ENCODE measurements at places on chromosomes 3 and 15.

DNA sequence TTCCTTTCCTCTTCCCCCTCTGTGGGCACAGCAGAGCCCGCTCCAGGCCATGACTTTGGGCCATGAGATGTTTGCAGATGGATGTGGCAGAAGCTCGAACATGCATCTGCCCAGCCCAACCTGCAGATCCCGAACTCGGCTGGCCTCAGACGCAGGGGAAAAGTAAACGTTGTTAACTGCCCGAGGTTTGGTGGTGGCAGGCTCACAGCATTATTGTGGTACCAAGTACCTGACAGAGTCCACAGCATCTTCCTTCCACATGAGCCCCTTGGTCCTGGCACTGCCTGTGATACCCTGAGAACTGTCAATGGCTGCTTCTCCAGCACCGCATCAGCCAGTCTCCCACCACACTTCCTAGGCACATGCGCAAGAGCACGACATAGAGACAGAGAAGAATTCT lies 424.3 kb downstream of the OCA2 start:
- no peaks in the 10 kb centered on the region for H3K36me3 ChIP-seq
- no peak overlapping the region for H3K4me3 ChIP-seq
- no peak overlapping the region for H3K27ac ChIP-seq
- DNase-seq = no peak
- H3K27me3 ChIP-seq = no peaks in the 10 kb centered on the region

DNA sequence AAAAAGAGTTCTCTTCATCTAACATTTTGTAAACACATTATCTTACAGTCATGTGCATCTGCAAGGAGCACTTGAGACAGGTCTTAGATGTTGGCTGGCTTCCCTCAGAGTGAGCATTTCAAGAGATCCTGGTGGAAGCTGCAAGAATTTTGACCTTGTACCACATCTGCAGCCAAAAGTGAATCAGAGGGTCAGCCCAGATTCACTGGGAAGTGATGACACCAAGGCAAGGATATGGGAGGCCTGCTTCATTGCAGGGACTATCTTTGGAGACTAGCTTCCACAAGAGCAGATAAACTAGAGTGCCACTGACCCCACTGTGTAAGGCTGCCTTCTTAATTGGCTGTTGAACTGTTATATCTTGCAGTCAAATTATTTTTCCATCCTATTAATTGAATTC lies 21.3 kb upstream of the GADL1 start:
- peaks cover 2% of the 10 kb centered on the region for H3K4me1 ChIP-seq
- no peak overlapping the region for H3K27ac ChIP-seq
- H3K4me3 ChIP-seq = no peak overlapping the region
- H3K36me3 ChIP-seq = no peaks in the 10 kb centered on the region
- H3K27me3 ChIP-seq = no peaks in the 10 kb centered on the region
- DNase-seq = no peak

DNA sequence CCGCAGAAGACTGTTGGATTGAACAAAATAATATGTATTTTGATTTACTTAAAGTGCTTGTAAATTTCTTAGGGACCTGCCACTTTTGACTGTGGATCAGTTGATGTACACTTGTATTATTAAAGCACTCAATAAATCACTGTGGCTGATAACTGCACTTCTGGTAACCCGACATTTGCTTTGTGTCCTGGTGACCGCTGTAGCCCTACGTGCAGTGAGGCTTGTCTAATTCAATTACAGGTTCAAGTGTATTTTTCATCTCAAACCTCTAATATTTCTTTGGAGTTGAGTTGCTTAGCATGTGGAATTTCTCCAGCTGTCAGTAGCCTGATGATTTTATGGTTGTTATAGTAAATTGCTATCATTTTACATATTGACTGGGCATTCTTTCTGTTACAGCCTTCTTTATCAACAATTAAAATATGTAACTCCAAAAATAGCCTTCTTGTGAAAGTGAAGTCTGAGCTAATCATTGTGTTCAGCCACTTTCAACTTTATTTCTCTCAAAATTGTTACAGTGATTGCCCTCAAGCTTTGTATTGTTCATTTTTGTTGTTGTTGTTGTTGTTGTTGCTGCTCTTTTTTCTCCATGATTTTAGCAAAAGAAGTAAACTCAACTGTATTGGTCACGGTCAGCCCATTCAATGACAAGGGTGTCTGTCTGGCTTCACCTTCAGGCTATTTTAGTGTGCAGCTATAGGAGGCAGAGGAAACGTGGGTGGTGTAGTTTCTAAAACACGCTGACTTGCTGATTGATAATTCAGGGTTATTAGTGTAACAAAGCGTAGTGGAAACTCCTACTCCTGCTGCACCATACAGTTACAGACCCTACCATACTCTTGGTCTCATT lies 215.1 kb upstream of the UBE2E1 start:
- no peaks in the 10 kb centered on the region for H3K4me1 ChIP-seq
- H3K4me3 ChIP-seq = no peak overlapping the region
- H3K27ac ChIP-seq = no peak overlapping the region
- H3K36me3 ChIP-seq = no peaks in the 10 kb centered on the region

- H3K27me3 ChIP-seq = peaks cover 37% of the 10 kb centered on the region
- peaks cover 5% of the 10 kb centered on the region for H3K4me1 ChIP-seq
- H3K27ac ChIP-seq = no peak overlapping the region
- no peak for DNase-seq
These were observed 79.7 kb upstream of the RASGRF1 start for GRCh38 chr15:79170256-79170664.

DNA sequence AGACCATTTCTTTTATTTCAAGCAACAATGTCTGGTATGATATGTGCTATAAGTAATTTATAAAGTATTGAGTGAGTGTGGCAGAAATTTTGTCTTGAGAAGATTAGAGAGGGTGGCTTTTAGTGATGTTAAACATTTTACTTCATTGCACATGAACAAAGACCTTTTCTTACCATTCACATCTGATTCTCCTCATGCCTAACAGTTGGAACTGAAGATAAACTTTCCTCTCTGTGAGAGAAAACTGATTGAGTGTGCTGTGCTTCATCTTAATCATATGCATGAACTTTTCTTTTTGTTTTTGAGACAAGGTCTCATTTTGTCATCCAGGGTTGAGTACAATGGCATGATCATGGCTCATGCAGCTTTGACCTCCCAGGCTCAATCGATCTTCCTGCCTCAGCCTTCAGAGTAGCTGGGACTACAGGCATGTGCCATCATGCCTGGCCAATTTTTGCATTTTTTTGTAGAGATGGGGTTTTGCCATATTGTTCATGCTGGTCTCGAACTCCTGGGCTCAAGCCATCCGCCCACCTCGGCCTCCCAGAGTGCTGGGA lies 377.7 kb upstream of the GOLIM4 start:
- no peaks in the 10 kb centered on the region for H3K27me3 ChIP-seq
- no peaks in the 10 kb centered on the region for H3K4me1 ChIP-seq
- no peaks in the 10 kb centered on the region for H3K36me3 ChIP-seq
- no peak for DNase-seq

GRCh38 chr3:180306691-180307090 lies 270.0 kb upstream of the PEX5L start:
- H3K4me1 ChIP-seq = no peaks in the 10 kb centered on the region
- DNase-seq = no peak
- H3K4me3 ChIP-seq = no peak overlapping the region
- no peak overlapping the region for H3K27ac ChIP-seq
- no peaks in the 10 kb centered on the region for H3K27me3 ChIP-seq

DNA sequence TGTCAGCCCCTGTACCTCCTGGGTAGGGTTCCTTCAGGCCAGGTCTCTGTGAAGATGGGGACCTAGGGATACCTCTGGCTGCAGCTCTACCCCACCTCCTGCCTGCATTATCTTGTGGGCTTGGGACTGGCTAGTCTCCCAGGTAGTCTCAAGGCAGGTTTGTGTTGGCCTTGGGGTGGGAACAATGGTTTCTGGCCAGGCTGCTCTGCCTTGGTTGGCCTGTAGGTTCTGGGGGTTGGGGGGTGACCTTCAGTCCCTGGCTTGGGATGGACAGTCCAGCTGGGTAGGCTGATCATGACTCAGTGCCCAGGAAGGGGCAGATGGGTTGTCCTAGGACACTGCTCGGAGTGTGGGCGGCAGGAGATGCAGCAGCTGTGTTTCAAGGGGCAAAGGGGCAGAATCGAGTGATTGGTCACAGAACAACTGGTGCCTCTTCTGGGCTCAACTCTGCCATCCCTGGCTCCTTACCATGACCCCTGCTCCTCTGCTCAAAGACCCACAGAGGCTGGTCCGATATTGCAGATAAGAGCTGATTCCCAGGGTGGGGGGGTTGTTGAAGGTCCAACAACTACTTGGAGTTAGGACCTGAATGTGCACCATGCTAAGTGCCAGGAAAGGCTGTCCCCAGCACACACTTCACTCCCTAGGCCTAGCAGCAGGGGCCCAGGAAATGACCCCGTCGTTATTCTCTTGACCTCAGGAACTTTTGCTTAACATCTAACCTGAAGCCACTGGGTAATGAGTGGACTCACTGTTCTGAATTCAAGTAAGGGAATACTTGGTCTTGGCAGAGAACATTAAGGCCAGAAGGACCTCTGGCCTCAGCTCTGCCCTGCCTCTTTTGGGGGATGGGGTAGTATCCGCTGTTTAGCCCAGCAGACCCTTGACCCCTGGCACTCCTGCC lies 18.1 kb upstream of the BSN start:
- peaks cover 19% of the 10 kb centered on the region for H3K36me3 ChIP-seq
- H3K27me3 ChIP-seq = no peaks in the 10 kb centered on the region
- no peak overlapping the region for H3K4me3 ChIP-seq
- H3K27ac ChIP-seq = no peak overlapping the region
- peaks cover 16% of the 10 kb centered on the region for H3K4me1 ChIP-seq
- no peak for DNase-seq

DNA sequence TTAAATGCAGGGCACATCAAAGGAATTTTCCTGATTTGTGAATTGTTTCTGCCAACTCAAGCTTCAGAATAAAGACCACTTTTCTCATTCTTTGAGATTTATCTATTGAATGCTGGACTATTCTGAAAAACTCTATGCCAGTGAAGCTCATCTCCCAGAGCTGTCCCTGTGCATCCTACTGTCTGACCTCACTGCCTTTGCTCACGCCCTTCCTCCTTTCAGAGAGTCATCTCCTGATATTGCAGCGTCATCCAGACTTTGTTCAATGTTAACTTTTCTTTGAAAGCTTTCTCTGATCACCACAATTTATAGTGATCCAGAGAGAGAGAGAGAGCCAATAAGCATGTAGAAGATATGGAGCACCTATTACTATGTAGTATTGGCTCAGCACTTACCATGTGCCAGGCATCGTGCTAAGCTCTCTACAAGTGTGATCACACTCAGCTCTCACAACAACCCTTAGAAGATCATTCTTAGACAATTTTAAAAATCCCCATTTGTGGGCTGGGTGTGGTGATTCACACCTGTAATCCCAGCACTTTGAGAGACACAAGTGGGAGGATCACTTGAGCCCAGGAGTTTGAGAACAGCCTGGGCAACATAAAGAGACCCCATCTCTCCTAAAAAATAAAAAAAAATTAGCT lies 30.2 kb upstream of the TLE3 start:
- no peaks in the 10 kb centered on the region for H3K4me1 ChIP-seq
- DNase-seq = no peak
- no peak overlapping the region for H3K4me3 ChIP-seq

GRCh38 chr3:42544492-42545283 lies 37.1 kb downstream of the SEC22C start:
- no peak overlapping the region for H3K4me3 ChIP-seq
- peak overlapping the region; percentile 83 for H3K27ac ChIP-seq
- H3K4me1 ChIP-seq = peaks cover 66% of the 10 kb centered on the region
- peaks cover 17% of the 10 kb centered on the region for H3K36me3 ChIP-seq
- DNase-seq = peak; percentile 76

DNA sequence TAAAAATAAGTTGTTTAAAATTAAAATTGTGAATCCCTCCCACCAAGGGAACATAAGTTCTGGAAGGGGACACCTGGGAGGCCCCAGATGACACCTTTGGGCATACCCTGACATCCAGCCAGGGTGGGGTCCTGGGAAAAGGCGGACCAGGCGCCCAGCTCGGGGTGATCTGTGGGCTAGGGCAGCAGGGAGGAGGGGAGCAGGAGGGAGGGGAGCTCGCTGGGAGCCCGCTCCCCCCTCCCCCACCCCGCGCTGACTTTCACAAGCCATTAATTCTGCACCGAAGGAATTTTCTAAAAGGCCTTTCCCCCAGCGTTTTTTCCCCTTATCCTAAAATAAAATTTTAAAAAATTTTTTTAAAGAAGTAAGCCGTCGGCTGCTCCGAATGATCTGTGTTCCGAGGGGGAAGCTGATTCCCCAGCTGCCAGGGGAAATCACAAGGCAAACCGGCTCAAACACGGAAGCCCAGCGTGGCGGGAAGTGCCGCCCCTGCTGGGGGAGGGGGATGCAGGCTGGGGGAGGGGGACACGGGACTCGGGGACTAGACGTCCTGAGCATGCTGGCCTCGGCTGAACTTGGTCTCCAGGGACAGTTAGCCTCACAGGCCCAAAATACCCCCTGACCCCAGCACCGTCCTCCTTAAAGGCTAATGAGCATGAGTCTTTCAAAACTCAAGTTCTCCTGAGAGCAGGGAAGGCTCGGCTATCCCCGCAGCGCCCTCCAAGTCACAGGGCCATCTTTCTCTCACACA lies 13.9 kb downstream of the PLXND1 start:
- peak overlapping the region; percentile 88 for H3K27ac ChIP-seq
- DNase-seq = peak; percentile 95
- H3K27me3 ChIP-seq = no peaks in the 10 kb centered on the region
- H3K36me3 ChIP-seq = peaks cover 10% of the 10 kb centered on the region
- H3K4me3 ChIP-seq = peak overlapping the region; percentile 22

- no peak overlapping the region for H3K4me3 ChIP-seq
- H3K4me1 ChIP-seq = no peaks in the 10 kb centered on the region
These were observed 26.0 kb upstream of the TRIM71 start for GRCh38 chr3:32791833-32792232.

- no peaks in the 10 kb centered on the region for H3K27me3 ChIP-seq
- H3K4me1 ChIP-seq = peaks cover 35% of the 10 kb centered on the region
- no peak for DNase-seq
- peak overlapping the region; percentile 58 for H3K27ac ChIP-seq
- no peak overlapping the region for H3K4me3 ChIP-seq
- H3K36me3 ChIP-seq = no peaks in the 10 kb centered on the region
These were observed 264.2 kb upstream of the ROPN1 start for GRCh38 chr3:124256156-124256555.

GRCh38 chr15:38743147-38743546 lies 178.5 kb upstream of the RASGRP1 start:
- no peak overlapping the region for H3K4me3 ChIP-seq
- H3K4me1 ChIP-seq = no peaks in the 10 kb centered on the region
- H3K27me3 ChIP-seq = no peaks in the 10 kb centered on the region

- H3K4me1 ChIP-seq = peaks cover 36% of the 10 kb centered on the region
- no peak overlapping the region for H3K27ac ChIP-seq
- H3K27me3 ChIP-seq = no peaks in the 10 kb centered on the region
These were observed 168.3 kb downstream of the SLCO3A1 start for GRCh38 chr15:92021792-92022191.

GRCh38 chr3:127719369-127719768 lies 46.6 kb downstream of the ABTB1 start:
- H3K27ac ChIP-seq = no peak overlapping the region
- no peak for DNase-seq
- no peaks in the 10 kb centered on the region for H3K27me3 ChIP-seq
- H3K4me1 ChIP-seq = peaks cover 7% of the 10 kb centered on the region
- H3K4me3 ChIP-seq = no peak overlapping the region

GRCh38 chr15:65192016-65192415 lies 6.9 kb upstream of the CLPX start:
- no peaks in the 10 kb centered on the region for H3K4me1 ChIP-seq
- H3K4me3 ChIP-seq = no peak overlapping the region
- no peak for DNase-seq
- H3K36me3 ChIP-seq = no peaks in the 10 kb centered on the region
- no peaks in the 10 kb centered on the region for H3K27me3 ChIP-seq

GRCh38 chr3:170055209-170055608 lies 17.4 kb downstream of the GPR160 start:
- no peaks in the 10 kb centered on the region for H3K36me3 ChIP-seq
- no peak overlapping the region for H3K27ac ChIP-seq
- H3K4me1 ChIP-seq = no peaks in the 10 kb centered on the region
- H3K4me3 ChIP-seq = no peak overlapping the region

All from tibial artery (tissue), 4 donors.